CD4-positive, alpha-beta T cell treated with Interleukin-10 for 1 hour (primary cell): ENCODE measurements at places on chromosomes 11 and 22.

DNA sequence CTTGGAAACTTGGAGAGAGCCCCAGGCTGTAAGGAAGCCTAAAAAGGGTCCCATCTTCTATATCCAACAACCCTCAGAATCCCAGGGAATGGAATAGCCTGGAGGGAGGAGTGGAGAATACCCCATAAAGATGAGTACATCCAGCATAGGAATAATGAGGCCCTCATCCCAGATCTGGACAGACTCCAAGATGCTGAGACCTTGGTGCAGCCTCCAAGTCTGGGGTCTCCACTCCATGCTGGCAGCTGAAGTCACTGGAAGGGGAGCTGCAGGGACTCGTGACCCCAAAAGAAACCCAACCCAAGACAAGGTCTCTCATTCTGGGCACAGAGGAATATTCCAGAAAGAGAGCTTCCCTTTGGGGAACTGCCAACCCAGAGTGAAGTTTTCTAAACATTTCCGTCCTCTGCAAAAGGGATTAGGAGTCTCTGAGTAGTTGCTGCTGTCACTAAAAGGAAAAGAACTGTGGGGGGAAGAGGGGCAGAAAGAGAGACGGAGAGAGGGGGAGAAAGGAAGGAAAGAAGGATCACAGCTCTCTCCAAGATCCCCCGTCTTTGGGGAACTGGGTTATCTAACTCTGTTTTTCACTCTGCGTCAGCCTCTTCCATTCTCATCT lies 589 bp downstream of the SCGB1A1 start:
- no peak for DNase-seq

DNA sequence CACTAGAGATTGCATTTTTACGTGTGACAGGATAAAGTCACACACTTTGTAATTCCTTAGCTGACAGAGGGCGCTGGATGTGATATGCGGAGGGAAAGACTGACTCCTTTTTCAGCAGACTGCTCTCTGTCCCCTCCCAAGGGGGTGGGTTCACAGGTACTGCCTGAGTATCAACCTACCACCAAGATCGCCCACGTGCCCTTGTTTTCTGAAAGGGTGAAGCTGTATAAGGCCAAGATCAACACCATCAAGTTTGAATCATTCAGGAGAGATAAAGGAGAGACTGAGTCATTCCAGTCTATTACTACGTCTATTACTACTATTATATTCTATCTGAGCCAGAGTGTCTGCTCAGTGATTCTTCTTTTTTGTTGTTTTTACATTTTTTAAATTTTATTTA lies 30.7 kb downstream of the BUD13 start:
- no peak for DNase-seq

GRCh38 chr11:26571861-26572654 lies at the start of gene MUC15:
Gene MUC15 (minus strand): TSS chr11:26572263. CDS start chr11:26567094, 5,169 bp downstream.
- DNase-seq: no peak

- peak; percentile 15 for DNase-seq
Measured at GRCh38 chr22:40279017-40279416, 67.3 kb upstream of the ADSL start.

- no peak for DNase-seq
Measured at GRCh38 chr11:88709567-88709966, 356.2 kb downstream of the GRM5 start.

DNA sequence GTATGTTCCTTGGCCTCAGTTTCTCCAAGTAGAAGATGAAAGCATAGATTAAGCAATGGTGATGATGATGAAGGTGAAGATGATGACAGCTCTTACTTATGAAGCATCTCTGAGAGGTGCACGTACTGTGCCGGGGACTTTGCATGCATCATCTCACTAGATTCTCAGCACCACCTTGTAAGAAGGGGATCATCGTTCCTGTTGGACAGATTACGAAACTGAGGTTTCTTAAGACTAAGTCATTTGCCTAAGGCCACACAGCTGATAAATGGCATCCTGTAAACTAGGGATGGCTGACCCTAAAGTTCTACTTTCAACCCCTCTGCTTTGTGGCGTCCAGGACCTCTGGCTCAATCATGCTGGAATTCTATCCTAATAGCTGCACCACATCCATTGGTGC lies 8.7 kb downstream of the MS4A15 start:
- no peak for DNase-seq
